ENCODE measurements at places on chromosomes 1 and 21.

- no peak for DNase-seq
Observed at GRCh38 chr1:92730476-92730875, 54.4 kb downstream of the EVI5 start.

DNA sequence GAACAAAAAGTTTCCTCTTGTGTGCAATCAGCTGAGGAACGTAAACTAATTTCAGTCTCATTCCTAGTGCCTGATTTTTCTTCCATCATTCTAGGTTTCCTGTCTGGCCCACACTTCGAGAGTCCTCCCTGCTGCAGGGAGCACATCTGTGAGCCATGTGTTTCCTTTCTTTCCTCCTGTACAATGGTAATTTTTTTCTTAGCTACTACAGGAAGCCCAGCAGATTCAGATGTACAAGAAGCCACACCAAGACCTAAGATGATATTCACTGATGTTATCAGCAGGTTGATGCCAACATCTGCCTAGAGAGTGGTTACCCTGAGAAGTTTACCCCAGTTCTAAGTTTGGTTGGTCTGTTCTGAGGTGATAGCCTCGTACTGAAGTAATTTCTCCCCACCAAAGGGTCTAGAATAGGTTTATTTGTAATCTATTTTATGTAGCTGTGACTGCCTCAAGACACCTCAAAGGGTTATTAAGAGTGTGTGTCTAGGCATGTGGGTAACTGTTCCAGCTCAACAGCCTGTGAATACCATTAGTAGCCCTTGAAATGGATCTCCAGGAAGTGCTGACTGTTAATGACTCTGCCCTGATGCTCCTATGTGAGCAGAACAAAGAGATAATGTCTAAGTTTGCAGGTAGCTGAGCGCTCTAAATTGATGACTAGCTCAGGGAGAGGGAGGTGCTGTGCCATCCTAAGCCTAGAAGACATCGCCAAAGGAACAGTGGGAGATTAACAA is 31.7 kb upstream of the CLDN14 start:
- DNase-seq, result no peak

GRCh38 chr21:36854391-36854790 is 112.1 kb downstream of the HLCS start:
- DNase-seq, result peak; percentile 44

GRCh38 chr1:201019321-201019977 is 4.1 kb downstream of the KIF21B start:
- peak; percentile 90 for DNase-seq
